Stimulated activated CD4-positive, alpha-beta T cell treated with anti-CD3 and anti-CD28 coated beads, Interleukin-15, amount 100 ng/mL, for 48 hours (primary cell): ENCODE measurements at places on chromosomes 12 and 14.

DNA sequence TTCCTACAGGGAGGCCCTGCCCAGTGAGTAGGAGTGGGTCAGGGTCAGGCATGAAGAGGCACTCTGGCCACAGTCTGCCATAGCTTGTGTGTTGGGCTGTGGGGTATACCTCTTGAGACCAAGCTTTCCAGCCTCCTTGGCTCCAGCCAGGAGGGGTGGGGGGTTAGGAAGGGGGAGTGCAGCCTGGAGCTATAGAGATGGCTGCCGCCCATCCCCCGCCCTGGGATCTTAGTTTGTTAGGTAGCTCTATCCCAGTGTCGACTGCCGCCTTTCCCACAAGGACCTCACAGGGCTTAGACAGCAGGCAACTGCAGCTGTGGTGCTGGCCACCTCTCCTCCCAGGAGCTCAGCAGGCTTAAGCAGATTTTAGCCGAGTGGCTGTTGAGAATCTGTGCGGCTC, 216.4 kb downstream of the PLCZ1 start:
- DNase-seq = no peak

DNA sequence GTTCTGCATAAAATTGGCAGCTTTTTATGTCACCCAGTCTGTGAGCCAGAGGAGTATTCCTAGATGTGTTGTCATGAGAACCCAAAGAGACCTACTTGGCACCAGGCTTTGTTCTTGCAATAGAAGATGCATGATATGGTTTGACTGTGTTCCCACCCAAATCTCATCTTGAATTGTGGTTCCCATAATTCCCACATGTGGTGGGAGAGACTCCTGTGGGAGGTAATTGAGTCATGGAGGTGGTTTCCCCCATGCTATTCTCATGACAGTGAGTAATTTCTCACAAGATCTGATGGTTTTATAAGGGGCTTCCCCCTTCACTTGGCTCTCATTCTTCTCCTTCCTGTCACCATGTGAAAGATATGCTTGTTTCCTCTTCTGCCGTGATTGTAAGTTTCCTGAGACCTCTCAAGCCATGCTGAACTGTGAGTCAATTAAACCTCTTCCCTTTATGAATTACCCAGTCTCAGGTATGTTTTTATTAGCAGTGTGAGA, 572.0 kb upstream of the ATP2B1 start:
- no peak for DNase-seq

GRCh38 chr12:90060031-90060430, 351.4 kb upstream of the ATP2B1 start:
- no peak for DNase-seq

- DNase-seq = no peak
Measured at GRCh38 chr12:14989790-14990189, 16.9 kb downstream of the PDE6H start.

DNA sequence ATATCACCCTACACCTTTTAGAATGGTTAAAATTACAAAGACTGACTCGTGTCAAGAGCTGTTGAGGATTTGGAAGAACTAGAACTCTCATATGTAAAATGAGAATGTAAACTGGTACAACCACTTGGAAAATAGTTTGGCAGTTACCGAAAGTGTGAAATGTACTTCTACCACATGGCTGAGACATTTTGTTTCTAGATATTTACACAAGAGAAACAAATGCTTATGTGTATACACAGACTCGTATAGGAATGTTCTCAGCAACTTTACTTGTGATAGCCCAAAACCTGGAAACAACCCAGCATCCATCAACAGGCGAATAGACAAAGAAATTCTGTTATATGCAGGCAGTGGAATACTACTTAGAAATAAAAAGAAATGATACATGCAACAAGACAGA, 103.0 kb downstream of the BRMS1L start:
- DNase-seq = no peak

DNA sequence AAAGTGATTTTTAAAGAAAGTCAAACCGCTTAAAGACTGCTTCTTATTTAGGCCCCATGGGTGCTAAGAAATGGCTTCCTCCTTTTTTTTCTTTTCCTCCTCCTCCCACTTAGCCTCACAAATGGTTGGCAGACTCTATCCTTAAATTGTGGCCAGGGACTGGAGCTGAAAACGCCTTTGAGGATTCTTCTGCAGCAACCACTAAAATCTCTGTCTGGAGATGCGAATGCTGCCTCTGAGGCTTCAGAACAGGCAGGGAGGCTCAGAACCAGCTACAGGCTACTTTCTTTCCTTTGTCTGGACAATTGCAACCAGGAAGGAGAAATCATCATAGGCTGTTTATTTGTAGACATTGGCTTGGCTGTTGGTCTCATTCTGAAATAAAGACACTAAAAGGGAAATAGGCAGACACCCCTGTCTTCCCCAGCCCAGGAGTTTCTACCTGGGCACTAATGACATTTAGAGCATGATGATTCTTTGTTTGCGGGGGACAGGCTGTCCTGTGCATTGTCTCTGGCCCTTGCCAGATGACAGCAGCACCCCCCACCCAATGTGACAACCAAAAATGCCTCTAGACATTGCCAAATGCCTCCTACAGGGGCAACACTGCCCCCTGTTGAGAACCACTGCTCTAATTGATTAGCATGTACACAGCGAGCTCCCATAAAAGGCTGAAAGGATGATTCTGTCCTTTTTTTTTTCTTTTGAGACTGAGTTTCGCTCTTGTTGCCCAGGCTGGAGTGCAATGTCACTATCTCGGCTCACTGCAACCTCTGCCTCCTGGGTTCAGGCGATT, 50.3 kb downstream of the MAP1LC3B2 start:
- DNase-seq = peak; percentile 18

DNA sequence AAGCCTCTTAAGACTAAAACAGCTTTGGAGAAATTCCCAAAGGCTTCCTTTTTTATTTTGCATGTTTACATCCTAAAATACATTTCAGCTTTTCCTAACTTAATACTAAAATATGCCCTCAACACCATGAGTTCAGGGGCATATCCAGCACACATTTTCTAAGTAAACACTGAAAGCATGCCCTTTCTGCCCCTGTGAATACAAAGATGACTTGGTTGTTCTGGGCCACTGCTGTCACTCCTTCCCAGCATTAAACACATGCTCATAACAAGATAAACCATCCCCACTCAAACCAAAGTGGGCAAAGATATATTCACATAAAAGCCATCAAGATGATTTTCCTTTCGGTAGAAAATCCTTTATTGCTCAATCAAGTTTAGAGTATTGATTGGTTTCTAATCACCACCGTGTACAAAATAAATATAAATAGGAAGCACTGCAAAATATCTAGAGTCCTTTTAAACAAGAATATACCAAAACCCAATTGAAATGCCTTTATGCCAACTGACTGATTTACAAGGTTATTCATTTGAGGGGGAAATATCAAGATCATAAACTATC, 1.9 kb downstream of the CCNB1IP1 start:
- no peak for DNase-seq

- DNase-seq = no peak
Measured at GRCh38 chr12:82758749-82759330, 72.1 kb downstream of the TMTC2 start.

GRCh38 chr12:68943848-68944247, 10.9 kb upstream of the CPM start:
- no peak for DNase-seq

GRCh38 chr12:47985596-47986290, 18.5 kb downstream of the COL2A1 start:
- DNase-seq = no peak

GRCh38 chr14:102212356-102212755, 72.7 kb downstream of the WDR20 start:
- DNase-seq = no peak

- DNase-seq = no peak
Measured at GRCh38 chr14:37588956-37589714, 5.9 kb downstream of the FOXA1 start.

DNA sequence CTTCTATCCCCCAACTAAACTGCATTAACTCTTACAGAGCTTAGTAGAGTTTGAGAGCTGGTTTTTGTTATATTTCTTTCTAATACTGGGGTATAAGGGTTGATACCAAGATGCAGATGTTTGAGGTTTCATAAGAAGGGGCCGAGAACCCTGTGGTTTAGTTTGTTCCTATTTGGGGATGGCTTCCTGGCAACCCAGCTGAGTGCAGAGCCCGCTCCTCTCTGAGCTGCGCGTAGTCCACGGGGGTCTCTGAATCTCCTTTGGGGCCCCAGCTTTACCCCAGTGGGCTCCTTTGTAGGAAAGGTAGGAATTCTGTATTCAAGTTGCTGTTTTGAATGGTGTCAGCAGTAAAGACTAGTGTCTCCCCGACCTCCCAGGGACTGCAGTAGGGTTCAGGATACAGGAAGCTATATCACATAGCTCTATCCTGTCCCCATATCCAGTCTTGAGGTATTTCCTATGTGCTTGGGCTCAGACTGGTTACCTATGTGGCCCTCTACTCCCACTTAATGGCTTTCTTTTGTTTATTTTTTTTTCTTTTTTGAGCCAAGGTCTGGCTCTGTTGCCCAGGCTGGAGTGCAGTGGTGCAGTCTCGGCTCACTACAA, 25.4 kb downstream of the PLXNC1 start:
- DNase-seq = no peak

GRCh38 chr12:59717436-59717835, 121.6 kb downstream of the SLC16A7 start:
- DNase-seq = no peak

GRCh38 chr12:49296034-49296835, 1.3 kb downstream of the PRPH start:
- DNase-seq = peak; percentile 63

DNA sequence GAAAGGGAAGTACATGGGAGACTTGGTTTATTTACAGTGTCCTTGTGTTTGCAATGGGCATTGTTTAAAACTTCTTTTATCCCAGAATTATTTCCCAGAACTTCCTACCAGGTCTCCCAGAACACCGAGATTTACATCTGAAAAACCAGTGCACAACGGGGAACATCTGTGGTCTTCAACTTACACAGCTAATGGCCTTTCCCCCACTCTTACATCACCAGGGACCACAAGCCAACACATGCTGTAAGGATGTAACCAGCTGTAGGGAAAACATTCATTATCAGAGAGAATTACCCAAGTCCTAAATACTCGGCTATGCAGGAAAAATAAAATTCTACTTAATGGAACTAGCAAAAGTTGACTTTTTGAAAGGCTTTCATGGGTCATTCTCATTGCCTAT, 267.6 kb downstream of the DUSP6 start:
- no peak for DNase-seq

- no peak for DNase-seq
Measured at GRCh38 chr14:97270308-97270707, 473.1 kb downstream of the VRK1 start.

GRCh38 chr12:119328111-119328510, 6.4 kb upstream of the CCDC60 start:
- DNase-seq = no peak

DNA sequence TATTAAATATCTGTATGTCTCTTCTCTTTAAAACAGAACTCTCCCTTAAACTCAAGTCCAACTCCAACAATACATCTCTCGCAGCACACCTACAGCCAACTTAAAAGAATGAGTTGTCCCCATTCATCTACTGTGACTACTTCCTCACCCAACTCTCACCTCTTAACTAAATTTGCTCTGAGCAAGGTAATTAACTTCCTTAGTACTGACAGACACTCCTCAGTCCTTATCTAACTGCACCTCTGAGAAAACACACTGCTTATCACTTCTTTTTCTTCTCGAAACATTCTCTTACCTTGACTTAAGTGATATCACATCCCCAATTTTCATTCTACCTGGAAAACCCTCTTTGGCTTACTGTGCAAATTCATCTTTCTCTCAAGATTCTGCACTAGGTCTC, 7.0 kb downstream of the ERGIC2 start:
- no peak for DNase-seq

DNA sequence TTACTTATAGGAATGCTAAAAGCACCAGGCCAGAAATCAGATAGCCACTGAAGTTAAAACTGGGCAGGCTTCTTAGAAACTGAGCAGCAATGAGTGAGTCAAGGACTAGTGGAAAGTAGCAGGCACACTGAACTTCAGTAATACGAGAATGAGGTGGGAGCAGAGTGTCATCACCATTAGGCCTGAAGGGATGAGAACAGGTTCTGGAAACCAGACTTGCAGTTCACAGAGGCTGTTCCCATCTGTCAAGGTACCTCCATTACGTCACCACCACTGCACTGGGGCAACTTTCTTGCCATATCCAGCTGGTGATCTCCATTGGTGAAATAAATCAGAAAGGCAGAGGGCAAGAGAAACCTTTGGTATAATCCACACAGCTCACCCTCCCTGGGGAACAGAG, 15.6 kb downstream of the ZNF10 start:
- no peak for DNase-seq
